IMR-90 (cell line): ENCODE measurements at places on chromosomes 3 and 15. TPM values are rescaled to one million over a fixed set of nuclear protein-coding genes. Genes with fewer than 3 reads are reported as not detected.

DNA sequence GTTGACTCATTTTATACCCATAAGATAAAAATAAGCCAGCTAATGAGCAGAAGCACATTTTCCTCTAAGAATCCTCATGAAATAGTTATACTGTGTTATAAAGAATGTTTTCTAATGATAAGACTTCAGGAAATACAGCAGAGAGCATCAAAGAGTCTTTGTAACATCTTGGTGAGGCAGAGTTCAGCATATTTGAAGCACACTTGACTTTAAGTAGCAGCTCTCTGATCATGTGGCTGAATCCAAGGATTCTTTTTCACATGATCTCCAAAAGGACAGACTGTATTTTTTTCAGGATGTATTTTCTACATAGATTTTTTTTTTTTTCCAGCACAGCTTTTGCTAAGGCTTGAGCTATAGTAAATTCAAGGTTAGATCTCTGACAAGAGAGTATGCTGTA, 195.1 kb downstream of the SI start:
- DNase-seq: no peak

DNA sequence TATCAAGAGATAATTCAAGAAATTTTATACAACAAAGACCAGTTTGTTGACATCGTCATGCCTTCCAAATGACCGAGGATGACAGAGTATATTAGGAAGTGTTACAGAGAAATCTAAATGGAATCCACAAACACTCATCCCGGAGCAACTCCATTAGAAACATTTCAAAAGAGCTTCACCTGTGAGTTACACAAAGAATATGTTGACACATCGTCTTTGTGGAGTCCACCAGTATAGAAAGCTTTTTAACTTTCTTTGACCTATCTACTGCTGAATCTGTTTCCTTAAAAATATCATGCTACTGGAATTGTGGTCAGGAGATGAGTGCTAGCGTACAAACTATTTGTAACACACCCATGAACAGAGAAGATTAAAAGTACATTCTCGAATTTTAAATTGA, 130.4 kb downstream of the SUCLG2 start:
- DNase-seq: peak; percentile 32

P2RY12 gene
- total RNA-seq: not detected in 2 replicates

RARRES1 gene
- total RNA-seq: 0.90 and 1.9 TPM in 2 replicates

OXTR gene
- total RNA-seq: 56.1 and 76.9 TPM in 2 replicates
